ENCODE measurements at places on chromosomes 13 and 19.

DNA sequence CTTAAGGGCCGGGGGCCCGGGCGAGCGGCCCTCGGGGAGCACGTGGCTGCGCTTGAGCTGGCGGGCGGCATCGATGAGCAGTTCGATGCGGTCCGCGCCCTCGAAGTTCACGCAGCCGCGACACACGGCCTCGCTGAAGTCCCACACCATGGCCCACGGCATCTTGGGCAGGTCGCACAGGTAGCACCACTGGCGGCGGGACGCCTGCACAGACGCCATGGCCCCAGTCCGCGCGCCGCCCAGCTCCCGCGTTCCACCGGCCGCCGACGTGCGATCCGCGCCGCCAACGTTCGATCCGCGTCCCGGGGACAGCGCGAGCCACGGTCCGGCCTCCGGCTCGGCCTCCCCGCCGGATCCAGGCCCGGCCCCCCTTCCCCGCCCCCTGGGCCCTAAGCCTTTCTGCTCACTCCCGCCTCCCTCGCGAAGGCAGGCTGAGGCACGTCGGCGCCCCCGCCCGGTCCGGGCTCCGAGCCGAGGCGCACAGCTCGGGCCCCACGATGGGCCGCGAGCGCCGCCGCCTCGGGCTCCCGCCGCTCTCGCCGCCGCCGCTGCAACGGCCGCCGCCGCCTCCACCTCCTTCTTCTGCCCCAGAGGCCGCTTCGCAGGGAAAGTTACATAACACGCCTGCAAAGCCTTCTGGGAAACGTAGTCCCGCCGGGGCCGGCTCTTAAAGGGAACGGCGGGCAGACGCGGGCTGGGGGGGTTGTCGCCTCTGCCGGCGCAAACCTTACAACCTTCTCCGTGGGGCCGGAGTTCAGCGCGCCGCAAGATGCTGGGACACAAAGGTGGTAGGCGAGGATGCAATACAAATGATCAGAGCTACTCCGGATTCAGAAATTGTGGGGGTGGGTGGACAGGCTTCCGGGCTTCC is at the start of gene IRF2BP1:
IRF2BP1 (minus strand) TSS at position 586 of the 871 bp plus-strand sequence; CDS start at position 219, 367 bp downstream.
- peak; percentile 94 for DNase-seq

DNA sequence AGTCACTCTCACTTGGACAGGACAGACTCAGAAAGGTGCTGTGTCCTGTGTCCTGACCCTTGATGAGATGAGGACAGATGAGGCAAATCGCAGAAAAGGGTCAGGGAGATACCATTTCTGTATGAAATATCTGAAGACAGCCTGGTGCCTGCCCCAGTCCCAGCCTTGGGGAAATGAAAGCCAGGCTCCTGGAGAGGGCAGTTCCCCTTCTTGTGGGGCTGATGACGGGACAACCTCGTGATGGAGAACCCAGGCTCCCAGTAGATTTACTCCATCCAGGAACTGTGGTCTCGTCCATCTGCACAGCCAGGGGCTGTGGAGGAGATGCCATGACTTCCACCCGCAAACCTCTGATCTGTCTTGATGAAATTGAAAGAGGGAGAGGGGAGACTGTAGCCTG is 13.8 kb downstream of the LILRB1 start:
- no peak for DNase-seq

- DNase-seq, result peak; percentile 84
Observed at GRCh38 chr19:50663482-50663790, 14.2 kb downstream of the C19orf81 start.

DNA sequence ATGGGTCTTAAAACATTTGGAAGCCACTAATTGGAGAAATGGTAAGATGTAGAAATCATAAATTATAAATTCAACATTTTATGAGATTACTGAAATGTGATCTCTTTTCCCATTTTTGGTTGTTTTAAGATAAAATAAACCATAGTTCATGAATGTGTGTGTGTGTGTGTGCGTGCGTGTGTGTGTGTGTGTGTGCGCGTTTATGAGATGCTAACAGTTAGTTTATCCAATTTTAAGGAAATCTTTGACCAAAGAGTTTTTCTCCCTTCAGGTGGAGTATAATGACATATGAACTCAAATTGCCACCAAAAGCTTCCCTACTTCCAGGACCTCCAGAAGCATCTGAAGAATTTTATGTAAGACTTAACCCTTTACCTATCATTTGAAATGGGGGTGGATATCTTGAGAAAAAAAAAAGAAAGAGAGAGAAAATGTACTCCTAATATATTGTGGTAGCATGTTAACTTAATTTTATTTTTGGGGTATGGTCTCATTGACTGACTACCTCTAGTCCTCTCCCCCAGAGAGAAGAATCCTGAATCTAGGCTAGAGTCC is 98.1 kb upstream of the AKAP11 start:
- DNase-seq, result no peak

DNA sequence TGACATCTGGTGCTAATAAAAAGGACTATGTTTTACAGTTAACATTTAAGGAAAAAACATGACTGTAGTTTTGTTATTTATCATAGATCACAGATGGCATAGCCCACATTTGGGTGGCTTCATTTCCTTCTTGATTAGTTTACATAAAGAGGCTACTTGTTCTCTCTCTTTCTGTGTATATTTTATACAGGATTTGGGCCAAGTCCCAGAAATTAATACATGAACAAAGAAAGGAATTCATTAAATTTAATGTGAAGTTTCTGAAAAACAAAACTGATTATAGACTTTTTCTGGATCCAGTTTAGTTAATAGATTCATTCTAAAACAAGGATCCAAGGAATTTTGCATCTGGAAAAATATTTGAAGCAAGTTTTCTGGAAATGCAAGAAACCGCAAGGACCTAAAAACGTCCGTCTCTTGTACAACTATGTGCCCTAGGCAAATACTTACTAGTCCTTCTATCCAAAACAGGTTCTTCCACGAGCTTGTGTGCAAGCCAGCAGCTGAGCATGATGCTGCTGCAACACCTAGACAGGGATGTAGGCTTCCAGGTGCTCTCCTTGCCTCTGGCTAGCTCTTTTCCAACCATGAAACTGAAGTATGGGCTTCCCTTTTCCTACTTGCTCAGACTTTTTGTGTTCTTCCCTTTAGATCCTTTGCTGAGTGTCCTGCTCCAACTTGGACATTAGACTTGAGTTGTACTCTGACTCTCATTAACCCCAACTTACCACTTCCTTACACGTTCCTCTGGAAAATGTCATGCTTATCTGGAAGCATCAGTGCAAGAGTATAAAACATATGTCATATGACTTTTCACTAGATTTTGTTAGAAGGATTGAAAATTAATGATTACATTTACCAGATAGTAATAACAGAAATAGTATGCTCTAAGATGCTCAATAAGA is 161.5 kb upstream of the STARD13 start:
- DNase-seq, result no peak

DNA sequence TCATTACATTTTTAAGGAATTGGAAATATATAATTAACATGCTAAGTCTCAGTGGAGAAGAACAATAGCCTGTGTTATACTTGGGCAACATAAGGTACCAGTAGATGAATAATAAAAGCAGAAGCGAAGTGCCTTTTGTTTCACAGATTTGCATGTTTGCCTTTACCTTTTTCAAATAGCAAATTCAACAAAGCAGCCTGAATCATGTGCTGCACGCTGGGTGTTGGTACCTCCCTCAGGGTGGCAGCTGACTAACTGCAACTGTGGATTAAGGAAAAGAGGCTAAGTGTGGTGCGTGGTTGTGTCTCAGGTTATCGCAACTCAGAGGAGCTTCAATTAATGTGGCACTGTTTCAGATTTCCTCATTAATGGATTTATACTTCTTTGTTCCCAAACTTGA is 189.0 kb downstream of the LMO7 start:
- no peak for DNase-seq

- no peak for DNase-seq
Observed at GRCh38 chr19:48561412-48561811, 9.4 kb downstream of the SULT2B1 start.

DNA sequence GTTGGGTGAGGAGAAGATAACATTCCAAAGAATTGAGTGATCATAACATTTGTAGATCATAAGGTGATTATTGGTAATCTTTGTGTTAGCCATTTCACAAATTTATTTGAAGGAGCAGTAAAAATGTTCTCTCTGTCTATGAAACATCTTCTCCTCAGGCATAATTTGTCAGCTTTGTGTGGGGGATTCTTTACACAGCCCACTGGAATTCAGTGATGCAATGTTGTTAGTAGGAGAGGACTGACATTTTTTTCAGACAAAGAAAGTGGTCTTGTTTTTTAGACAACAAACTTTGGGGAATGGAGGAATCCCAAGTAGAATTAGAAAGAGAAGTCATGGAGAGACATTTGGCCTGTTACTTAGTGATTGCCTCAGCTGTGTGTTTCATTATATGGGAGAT is 100.3 kb downstream of the ITGBL1 start:
- DNase-seq, result no peak

DNA sequence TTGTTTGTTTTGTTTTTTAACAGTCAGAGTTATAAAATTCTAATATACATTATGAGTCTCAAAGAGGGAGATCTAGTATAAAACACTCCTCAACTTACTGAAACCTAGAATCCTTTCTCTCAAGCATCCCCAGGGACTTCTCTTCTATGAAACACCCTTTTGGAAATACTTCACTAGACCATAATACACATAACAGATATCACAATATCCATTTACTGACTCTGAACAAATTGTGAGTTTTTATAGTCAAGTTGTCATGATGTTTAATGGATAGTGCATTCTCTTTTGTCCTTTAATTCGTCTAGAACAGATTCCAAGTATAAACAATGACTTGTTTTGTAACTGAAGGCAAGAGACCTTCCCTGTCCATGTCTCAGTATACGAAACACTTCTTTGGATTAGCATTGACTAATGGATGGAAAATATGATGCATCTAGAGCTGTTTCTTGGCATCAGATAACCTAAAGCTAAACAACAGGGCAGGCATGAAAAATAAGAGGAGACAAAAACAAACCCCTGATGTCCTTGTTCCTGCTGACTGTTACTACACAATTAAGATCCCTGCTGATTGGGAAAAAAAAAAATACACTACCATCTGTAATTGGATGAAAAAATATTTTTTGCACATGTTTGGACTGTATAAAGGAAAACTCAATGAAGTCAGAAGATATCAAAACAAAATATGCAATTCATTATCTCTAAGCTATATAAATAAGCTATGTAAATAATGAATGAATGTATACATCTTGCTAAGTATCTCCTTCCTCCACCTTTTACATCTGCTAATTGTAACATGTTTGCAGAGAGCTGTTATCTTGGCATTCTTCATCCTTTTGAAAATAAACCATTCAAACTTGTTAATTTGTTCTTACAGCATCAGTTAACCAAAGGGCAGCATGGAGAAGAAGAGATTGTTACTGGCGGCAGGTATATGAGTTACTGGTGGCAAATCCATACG is 214.2 kb downstream of the LACC1 start:
- no peak for DNase-seq

DNA sequence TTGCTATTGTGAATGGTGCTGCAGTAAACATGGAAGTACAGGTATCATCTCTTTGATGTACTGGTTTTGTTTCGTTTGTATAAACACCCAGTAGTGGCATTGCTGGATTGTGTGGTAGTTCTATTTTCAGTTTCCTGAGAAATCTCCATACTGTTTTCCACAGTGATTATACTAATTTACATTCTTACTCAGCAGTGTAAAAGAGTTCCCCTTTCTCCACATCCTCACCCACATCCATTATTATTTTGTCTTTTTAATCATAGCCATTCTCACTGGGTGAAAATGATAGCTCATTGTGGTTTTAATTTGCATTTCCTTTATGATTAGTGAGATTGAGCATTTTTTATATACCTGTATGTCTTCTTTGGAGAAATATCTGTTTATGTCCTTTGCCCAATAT is 62.3 kb upstream of the PARP4 start:
- DNase-seq, result no peak
